ENCODE measurements at places on chromosomes 1 and 21.

DNA sequence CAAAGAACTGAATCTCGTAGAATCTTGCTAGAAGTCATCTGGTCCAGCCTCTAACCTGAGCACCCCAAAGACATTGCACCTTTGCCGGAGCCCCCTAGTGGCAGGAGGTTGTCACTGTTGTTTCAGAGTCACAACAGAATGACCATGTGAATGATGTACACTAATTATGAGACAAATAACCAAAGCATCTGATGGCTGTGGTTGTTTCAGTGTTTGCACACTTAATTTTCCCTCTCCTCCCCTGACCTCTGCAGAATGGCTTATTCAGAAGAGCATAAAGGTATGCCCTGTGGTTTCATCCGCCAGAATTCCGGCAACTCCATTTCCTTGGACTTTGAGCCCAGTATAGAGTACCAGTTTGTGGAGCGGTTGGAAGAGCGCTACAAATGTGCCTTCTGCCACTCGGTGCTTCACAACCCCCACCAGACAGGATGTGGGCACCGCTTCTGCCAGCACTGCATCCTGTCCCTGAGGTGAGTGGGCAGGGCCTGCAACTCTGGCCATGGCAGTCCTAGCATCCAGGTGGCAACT lies 26.4 kb downstream of the TRAF5 start:
- H3K27me3 ChIP-seq = no peaks in the 10 kb centered on the region
- no peak for DNase-seq

GRCh38 chr1:234769284-234769985 lies 159.5 kb upstream of the IRF2BP2 start:
- H3K4me3 ChIP-seq = no peak overlapping the region
- H3K27me3 ChIP-seq = no peaks in the 10 kb centered on the region
- H3K27ac ChIP-seq = no peak overlapping the region
- H3K36me3 ChIP-seq = no peaks in the 10 kb centered on the region
- H3K4me1 ChIP-seq = peaks cover 7% of the 10 kb centered on the region
- no peak for DNase-seq

GRCh38 chr1:154972517-154973343 lies 1.8 kb upstream of the CKS1B start:
- peak overlapping the region; percentile 89 for H3K27ac ChIP-seq
- H3K4me1 ChIP-seq = peaks cover 16% of the 10 kb centered on the region
- peak; percentile 95 for DNase-seq
- H3K27me3 ChIP-seq = no peaks in the 10 kb centered on the region
- H3K36me3 ChIP-seq = peaks cover 8% of the 10 kb centered on the region

DNA sequence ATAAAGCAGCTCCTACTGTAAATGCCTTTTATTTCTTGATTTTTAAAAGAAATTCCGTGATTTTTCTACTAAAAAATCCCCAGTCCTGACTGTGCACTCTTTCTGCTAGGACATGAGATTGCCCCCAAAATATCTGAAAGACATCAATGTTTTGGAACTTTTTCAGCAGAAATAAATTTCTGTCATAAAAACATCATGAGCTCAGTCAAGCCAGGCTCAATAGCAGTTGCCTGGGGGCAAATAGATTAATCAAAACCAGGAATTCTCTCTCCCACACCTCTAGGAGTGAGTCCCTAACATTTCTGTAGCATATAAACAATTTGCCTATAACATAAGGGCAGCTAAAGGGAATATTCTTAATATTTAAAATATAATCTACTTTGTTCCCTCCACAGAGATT lies 654.1 kb downstream of the PTPRC start:
- no peak overlapping the region for H3K27ac ChIP-seq
- no peaks in the 10 kb centered on the region for H3K36me3 ChIP-seq
- DNase-seq = no peak
- H3K4me3 ChIP-seq = no peak overlapping the region
- no peaks in the 10 kb centered on the region for H3K27me3 ChIP-seq
- H3K4me1 ChIP-seq = no peaks in the 10 kb centered on the region

- H3K27ac ChIP-seq = no peak overlapping the region
- H3K27me3 ChIP-seq = peaks cover 74% of the 10 kb centered on the region
- H3K4me3 ChIP-seq = no peak overlapping the region
- no peak for DNase-seq
- no peaks in the 10 kb centered on the region for H3K36me3 ChIP-seq
- no peaks in the 10 kb centered on the region for H3K4me1 ChIP-seq
These were observed 17.0 kb downstream of the KLHDC8A start for GRCh38 chr1:205339717-205340116.

DNA sequence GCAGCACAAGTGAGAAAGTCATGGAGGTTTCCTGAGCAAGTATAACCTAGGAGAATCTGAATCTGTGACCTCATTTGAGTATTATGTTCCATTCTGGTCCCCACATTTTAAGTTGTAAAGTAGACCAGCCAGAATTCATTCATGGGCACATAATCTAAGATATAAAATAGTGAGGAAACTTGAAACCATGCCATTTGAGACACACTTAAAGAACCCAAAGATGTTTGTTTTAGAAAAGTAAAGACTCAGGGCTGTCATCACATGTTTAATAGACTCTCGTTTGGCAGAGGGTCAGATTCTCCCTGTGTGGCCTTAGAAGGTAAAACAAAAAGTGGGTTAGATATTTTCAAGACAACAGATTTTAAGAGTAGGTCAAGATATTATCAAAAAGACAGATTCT lies 6.4 kb downstream of the SZT2 start:
- H3K36me3 ChIP-seq = peaks cover 4% of the 10 kb centered on the region
- H3K4me1 ChIP-seq = no peaks in the 10 kb centered on the region
- no peak overlapping the region for H3K4me3 ChIP-seq

DNA sequence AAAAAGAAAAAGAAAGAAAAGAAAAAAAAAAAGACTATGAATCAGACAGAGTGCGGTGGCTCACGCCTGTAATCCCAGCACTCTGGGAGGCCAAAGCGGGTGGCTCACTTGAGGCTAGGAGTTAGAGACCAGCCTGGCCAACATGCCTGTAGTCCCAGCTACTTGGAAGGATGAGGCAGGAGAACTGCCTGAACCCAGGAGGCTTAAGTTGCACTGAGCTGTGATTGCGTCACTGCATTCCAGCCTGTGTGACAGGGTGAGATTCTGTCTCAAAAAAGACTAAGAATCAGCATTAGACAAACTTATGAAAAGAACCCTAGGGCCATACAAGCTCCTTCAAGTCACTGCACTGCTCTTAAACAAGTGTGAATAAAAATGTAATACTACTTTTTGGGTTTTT lies 16.9 kb downstream of the PSMB4 start:
- H3K27me3 ChIP-seq = no peaks in the 10 kb centered on the region
- H3K4me1 ChIP-seq = peaks cover 3% of the 10 kb centered on the region
- DNase-seq = peak; percentile 87
- peaks cover 30% of the 10 kb centered on the region for H3K36me3 ChIP-seq
- no peak overlapping the region for H3K4me3 ChIP-seq
- peak overlapping the region; percentile 19 for H3K27ac ChIP-seq

- H3K27me3 ChIP-seq = no peaks in the 10 kb centered on the region
- DNase-seq = no peak
- no peak within 1 kb of the TSS for H3K4me3 ChIP-seq
- H3K4me1 ChIP-seq = no peaks in the 10 kb centered on the region
- H3K27ac ChIP-seq = no peak within 1 kb of the TSS
- no peaks in the 10 kb centered on the region for H3K36me3 ChIP-seq
These were observed at the start of gene TTC34 for GRCh38 chr1:2801535-2802291. Gene TTC34, minus strand, starts transcription at chr1:2801693. Its CDS starts 866 bp downstream, at chr1:2800827.

DNA sequence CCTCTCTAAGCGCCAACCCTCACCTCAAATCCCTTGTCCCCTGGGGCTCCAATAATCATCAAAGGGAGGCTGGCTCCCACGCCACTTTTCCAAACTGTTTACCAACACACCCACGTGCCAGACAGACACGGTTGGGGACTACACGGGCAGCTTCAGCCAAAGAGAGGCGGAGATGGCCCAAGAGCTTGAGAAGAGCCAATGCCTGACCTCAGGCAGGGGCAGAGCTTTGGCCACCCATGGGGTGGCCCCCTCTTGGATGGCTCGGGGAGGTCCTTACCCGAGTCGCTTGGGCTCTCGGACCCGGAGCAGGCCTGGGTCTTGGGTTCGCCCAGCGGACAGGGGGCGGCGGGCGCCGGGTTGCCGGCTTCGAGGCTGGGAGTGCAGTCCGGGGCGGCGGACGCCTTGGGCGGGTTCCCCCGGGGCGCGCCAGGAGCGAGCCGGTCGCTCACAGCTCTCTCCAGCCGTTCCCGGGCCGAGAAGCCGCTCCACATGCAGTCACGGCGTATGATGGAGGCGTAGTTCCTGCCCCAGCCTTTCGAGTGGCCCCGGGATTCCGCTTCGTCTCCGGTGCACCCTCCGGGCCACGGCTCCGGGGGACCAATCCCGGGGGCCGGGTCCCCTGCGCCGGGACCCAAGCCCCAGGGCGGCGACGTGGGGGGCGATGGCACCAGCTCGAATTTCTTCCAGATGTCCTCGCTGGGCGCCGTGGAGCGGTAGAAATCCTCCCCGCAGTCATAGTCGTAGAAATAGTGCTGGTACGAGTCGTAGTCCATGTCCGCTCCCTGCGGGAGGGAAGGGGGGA lies 854 bp downstream of the MYCL start:
- peaks cover 12% of the 10 kb centered on the region for H3K4me1 ChIP-seq
- H3K36me3 ChIP-seq = no peaks in the 10 kb centered on the region
- peaks cover 22% of the 10 kb centered on the region for H3K27me3 ChIP-seq
- peak; percentile 19 for DNase-seq
- peak overlapping the region; percentile 45 for H3K4me3 ChIP-seq
- H3K27ac ChIP-seq = no peak overlapping the region

GRCh38 chr1:153565529-153566374 lies at the start of gene S100A2:
Gene S100A2, minus strand, starts transcription at chr1:153565844. Its CDS starts 1,967 bp downstream, at chr1:153563877.
- H3K27me3 ChIP-seq = no peaks in the 10 kb centered on the region
- H3K27ac ChIP-seq = peak within 1 kb of the TSS; percentile 94
- H3K4me1 ChIP-seq = peaks cover 31% of the 10 kb centered on the region
- DNase-seq = peak; percentile 97
- no peak within 1 kb of the TSS for H3K4me3 ChIP-seq

- H3K27me3 ChIP-seq = no peaks in the 10 kb centered on the region
- H3K4me3 ChIP-seq = no peak overlapping the region
- peak overlapping the region; percentile 58 for H3K27ac ChIP-seq
- peak; percentile 83 for DNase-seq
These were observed 3.7 kb upstream of the PLOD1 start for GRCh38 chr1:11930571-11931445.

- H3K27me3 ChIP-seq = no peaks in the 10 kb centered on the region
- DNase-seq = no peak
- H3K27ac ChIP-seq = no peak overlapping the region
These were observed 69.3 kb upstream of the BCAR3 start for GRCh38 chr1:93750955-93751354.

GRCh38 chr1:107900090-107900945 lies 64.7 kb downstream of the VAV3 start:
- no peak for DNase-seq
- no peaks in the 10 kb centered on the region for H3K27me3 ChIP-seq
- no peaks in the 10 kb centered on the region for H3K36me3 ChIP-seq
- no peaks in the 10 kb centered on the region for H3K4me1 ChIP-seq
- no peak overlapping the region for H3K27ac ChIP-seq
- no peak overlapping the region for H3K4me3 ChIP-seq

DNA sequence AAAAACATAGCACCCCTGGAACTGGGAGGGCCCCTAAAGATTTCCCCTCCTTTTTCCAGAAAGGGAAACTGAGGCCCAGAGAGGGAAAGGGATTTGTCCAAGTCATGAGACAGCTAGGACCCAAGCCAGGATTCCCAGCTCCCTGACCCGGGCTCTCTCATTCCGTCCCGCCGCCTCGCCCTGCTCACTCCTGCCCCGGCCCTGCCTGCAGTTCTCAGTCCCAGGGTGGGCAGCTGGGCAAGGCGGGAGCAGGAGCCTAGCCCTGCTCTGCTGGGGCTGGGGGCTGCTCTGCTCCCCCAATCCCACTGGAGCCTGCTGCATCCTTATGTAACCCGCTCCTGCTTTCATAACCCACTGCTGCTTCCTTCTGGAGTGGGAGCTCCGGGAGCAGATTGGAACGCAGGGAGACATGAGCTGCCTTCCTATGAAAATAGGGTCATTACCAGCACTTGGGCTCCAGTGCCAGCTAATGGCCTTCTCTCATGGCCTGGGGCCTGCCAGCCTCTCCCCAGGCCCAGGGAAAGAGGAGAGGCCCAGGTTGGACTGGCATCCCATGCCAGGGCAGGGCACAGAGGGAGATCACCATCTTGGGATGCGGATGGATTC lies 84.5 kb downstream of the CAMK2N1 start:
- DNase-seq = no peak
- H3K36me3 ChIP-seq = no peaks in the 10 kb centered on the region
- no peak overlapping the region for H3K27ac ChIP-seq

GRCh38 chr1:26064553-26064952 lies 2.9 kb downstream of the TRIM63 start:
- H3K36me3 ChIP-seq = no peaks in the 10 kb centered on the region
- H3K27me3 ChIP-seq = peaks cover 76% of the 10 kb centered on the region
- no peak for DNase-seq
- no peak overlapping the region for H3K27ac ChIP-seq
- no peaks in the 10 kb centered on the region for H3K4me1 ChIP-seq

DNA sequence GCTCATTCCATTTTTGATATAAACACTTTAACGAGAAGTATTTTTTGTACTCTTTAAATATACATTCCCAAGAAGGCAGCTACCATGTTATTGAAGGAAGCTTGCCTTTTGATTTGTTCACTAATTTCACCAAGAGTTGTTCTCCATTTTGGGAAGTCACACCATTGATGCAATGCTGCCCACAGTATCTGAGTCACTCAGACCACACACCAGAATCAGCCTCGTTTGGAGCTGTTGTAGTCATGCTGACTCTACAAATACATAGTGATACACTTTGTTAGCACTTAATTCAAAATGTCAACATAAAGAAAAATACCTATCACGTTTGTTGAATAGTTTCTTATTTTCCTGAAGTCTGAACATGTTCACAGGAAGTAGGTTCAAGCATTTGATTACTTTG lies 78.7 kb downstream of the PAPPA2 start:
- H3K27me3 ChIP-seq = no peaks in the 10 kb centered on the region
- H3K27ac ChIP-seq = no peak overlapping the region
- H3K36me3 ChIP-seq = no peaks in the 10 kb centered on the region
- H3K4me1 ChIP-seq = no peaks in the 10 kb centered on the region
- H3K4me3 ChIP-seq = no peak overlapping the region
